Small intestine (tissue), 16 donors: ENCODE measurements at places on chromosomes 16 and 17. TPM values are rescaled to one million over a fixed set of nuclear protein-coding genes. Genes with fewer than 3 reads are reported as not detected.

DNA sequence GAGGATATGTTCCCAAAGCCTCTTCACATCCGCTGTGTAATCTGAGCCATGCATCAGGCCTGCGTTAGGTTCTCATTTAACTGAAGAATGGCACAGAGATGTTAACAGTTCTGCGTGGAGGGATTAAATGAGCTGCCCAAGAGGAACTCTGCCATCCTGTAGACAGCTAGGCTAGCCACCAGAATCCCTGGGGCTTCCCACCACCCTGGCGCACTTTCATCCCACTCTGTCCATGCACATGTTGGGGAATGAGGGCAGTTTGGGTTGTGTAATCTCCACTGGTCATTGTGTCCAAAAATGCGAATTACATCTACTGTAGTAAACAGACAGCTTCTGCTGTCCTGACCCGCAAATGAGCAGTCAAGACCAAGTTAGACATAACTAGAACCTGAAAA, 1.0 kb upstream of the GLG1 start:
- no peak overlapping the region for H3K27ac ChIP-seq
- H3K4me1 ChIP-seq: peaks cover 2% of the 10 kb centered on the region
- no peaks in the 10 kb centered on the region for H3K36me3 ChIP-seq
- DNase-seq: no peak

Gene DOC2A
- polyA plus RNA-seq: 1.6 TPM

Gene ZNF385C
- polyA plus RNA-seq: 2.3 TPM

DNA sequence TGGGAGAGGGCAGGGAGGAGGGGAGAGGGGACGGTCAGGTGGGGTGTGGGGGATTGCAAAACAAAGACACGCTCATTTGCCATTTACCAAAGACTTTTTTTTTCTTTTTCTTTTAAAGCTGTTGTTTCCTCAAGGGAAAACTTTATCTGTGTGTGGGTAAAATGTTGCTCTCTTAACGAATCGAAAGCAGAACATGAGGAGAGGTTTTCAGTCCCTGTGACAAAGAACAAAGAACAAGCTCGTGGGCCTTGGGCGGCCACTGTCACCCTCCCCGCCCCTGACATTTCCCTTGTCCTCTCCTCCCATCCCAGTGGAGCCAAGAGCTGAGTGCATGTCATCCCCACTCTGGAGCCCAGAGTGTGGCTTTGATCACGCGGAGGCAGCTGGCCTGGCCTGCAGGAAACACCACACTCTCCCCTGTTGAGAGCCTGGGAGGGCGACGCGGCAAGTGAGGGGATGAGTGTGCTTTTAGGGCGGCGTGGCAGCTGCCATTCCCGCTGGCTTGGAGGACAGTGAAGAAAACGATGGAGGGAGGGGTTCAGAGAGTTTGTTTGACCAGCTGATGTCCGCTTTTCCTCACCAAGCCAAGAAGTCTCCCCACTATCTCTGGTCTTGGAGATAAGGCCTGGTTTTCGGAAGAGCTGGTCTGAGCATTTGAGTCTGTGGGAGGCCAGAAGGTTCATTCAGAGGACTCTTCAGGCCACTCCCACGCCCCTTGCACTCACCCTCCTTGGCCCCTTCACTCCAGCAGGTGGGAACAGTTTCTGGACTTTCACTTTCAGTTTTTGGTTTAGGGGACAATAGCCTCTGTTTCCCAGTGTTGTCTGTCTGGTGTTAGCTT, 11.4 kb downstream of the CCR7 start:
- DNase-seq: no peak
- H3K4me1 ChIP-seq: peaks cover 24% of the 10 kb centered on the region
- no peaks in the 10 kb centered on the region for H3K27me3 ChIP-seq
- no peaks in the 10 kb centered on the region for H3K36me3 ChIP-seq
- H3K27ac ChIP-seq: peak overlapping the region; percentile 89
- H3K4me3 ChIP-seq: no peak overlapping the region

Gene LGALS3BP
- 326 TPM for polyA plus RNA-seq
